ENCODE measurements at places on chromosomes 11 and 22.
A peak's percentile ranks its signal among the peaks of the same experiment; 100 is the strongest.

DNA sequence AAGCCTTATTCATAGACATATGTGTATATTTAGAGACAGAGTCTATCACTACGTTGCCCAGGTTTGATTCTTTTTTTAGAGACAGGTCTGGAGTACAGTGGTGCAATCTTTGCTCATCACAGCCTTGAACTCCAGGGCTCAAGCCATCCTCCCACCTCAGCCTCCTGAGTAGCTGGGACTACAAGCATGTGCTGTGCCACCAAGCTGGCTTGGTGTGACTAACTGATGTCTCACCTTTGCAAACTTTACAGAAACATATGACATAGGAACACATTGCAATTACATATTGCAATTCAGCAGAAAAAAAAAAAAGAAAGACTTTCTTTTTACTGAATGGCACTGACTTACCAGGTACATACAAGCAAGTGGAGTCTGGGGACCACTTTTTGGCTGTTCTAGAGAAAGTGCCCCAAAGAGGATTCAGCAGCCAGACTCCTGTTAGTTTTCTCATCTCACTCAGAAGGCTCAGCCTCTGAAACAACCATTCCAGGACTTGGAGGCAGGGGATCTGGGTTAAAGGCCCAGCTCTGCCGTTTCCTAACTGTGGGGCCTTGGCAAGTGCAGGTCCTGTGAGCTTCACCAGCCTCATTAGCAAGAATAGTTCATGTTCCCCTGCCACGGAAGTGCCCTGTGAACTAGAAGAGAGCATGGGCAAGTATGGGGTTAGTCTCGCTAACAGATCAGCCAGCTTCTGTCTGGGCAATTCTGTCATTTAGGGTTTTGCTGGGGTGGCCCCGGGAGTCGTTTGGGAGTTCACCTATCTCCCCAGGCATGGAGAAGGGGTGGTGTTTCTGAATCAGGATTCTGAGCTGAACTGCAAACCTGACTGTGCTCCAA is 11.3 kb upstream of the NFAM1 start:
- no peak for DNase-seq

GRCh38 chr11:57867966-57868365 is 106.4 kb downstream of the CTNND1 start:
- no peak for DNase-seq

- peak; percentile 79 for DNase-seq
Observed at GRCh38 chr22:37051391-37052385, at the start of gene KCTD17. Gene KCTD17 (plus strand): TSS chr22:37051742. CDS start chr22:37051761, 19 bp downstream.

DNA sequence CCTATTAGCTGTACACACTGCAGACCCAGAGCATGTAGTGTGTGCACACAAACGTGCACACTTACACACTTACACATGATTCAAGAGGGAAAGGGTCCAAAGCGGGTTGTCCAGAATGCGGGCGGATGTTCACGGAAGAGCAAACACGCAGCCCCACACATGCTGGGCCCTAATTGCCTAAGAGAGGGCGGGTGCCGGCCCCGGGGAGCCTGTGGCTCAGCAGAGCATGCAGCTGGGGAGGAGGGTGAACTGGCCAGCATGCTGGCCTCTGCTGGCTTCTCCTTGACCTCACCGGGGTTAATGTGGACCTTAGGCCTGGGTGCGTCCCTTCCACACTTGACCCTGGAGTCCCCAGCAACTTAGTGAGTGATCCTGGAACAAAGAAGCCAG is 816.3 kb downstream of the BRD1 start:
- DNase-seq = no peak

- DNase-seq = no peak
Observed at GRCh38 chr11:20003351-20003750, 156.9 kb downstream of the DBX1 start.

DNA sequence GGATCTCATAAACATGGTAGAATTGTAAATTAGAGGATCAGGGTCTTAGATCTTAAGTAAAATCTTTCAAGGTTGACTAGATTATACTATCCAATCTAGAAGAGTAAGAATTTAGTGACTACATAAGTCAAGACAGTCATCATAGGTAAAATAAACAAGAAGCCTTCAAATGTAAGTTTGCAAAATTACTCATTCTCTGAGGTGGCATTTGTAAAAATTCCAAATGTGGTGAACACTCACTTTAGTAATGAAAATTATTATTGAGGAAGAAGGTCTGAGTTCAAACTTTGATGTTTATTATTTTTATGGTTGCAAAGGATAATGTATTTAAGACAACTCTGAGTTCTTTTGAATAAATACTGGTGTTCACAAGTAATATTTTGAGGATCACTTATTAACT is 4.6 kb downstream of the HYLS1 start:
- no peak for DNase-seq

- no peak for DNase-seq
Observed at GRCh38 chr11:102007567-102008437, 39.4 kb upstream of the CFAP300 start.

DNA sequence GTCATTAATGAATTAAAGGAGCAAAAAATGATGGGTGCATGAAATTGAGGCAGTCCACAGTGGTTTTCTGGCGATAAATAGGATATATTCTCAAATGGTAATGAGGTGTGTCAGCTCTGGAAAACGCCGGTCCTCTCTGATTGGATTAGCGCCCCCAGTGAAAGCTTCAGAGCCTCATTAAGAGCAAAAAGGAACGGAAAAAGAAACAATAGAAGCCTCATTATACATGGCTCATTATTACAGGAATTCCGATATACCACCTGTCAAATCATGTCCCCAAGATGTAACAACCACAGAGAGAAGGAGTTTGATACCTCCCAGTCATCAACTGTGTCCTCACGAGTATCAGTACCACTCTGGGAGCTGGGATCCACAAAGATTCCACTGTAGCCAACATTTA is 175.7 kb upstream of the PITPNB start:
- DNase-seq = no peak

GRCh38 chr11:11843642-11844041 is 1.9 kb downstream of the USP47 start:
- no peak for DNase-seq

DNA sequence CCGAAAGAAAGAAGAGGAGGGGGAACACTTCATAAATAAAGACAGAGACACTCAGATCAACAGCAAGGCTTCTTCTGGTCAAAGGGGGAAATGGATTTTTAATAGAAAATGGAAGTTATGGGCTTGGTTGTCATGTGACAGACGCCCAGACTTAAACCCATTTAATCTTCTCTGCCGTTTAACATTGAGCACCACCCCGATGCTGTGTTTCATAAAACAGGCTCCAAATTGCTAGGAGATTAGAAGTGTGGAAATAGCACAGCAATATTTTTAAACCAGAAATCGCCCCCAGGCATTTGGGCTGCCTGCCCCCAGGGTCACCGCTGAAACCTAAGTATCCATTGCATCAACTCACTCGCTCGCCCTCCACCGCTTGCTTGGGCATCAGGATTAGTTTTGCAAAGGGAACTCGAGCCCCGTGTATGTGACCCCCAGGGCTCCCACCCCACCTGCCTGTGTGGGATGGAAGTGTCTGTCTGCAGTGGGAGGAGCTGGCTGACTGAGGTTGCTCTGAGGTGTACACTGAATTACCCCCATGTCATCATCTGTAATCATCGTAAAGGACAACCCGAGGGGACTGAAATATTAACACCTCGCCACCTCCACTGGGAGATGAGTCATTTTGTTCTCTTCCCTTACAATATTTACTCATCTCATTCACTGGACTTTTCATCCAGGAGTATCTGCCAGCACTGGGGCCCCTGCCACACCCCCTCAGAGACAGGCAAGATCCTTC is 10.7 kb downstream of the DSCAML1 start:
- DNase-seq = no peak

GRCh38 chr11:113240389-113240788 is 74.0 kb upstream of the TTC12 start:
- DNase-seq = no peak

GRCh38 chr22:26164174-26164573 is 5.1 kb upstream of the SEZ6L start:
- no peak for DNase-seq

DNA sequence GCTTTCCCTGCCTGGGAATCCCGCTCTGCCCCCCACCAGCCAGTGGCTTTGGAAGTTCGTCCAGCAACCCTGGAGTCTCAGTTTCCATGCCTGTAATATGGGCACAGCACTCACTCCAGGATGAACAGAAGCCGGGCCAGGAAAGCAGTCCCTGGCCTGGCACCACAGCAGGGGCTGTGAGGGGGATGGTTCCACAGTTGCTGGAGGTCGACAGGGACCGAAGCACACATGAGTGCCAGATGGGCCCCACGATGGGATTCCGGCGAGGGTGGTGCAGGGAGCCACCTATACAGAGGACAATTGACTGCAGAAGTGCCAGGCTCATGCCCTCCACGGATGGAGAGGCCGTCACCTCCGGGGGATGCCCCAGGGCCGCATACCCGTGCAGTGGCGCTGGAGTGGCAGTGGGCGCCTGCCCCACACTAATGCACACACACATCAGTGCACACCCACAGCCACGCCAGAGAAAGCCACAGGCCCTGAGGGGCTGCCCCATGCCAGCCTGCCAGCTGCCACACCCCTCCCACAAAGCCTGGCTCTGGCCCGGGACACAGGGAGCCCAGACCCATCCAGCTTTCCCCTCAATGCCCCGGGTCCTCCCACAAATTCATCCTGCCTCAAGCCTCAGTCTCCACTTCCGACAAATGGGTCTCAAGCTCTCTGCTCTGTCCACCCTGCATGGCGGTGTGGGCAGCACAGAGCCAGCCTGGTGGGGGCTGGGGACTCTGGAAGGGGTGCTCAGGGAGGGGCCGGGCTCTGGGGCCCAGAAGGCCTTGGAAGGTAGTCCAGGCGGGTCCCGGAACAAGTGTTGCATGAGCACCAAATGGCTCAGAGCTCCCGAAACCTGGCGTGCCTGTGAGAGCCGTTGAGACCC is 9.7 kb downstream of the ASCL2 start:
- no peak for DNase-seq

GRCh38 chr11:44798607-44798972 is 71.8 kb downstream of the TSPAN18 start:
- DNase-seq = no peak

DNA sequence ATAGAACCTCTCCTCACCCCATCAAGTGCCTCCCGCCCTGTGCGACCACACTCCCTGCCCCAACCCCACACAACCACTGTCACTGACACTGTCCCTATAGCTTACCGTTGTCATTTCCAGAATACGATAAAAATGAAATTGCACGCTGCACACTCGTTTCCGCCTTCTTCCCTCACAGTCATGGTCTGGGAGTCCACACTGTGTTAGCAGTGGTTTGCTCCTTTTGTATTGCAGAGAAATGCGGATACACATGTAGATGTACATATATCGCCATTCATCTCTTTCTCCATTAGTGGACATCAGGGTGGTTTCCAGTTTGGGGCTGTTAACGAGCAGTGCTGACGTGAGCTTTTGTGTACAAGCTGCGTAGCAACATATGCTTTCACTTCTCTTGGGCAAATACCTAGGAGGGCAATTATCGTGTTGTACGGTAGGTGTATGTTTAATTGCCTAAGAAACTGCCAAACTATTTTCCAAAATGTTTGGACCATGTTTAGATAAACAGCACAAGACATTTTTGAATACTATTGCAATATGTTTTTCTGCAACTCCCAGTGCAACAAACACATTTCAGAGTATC is 59.2 kb upstream of the CD5 start:
- peak; percentile 79 for DNase-seq

DNA sequence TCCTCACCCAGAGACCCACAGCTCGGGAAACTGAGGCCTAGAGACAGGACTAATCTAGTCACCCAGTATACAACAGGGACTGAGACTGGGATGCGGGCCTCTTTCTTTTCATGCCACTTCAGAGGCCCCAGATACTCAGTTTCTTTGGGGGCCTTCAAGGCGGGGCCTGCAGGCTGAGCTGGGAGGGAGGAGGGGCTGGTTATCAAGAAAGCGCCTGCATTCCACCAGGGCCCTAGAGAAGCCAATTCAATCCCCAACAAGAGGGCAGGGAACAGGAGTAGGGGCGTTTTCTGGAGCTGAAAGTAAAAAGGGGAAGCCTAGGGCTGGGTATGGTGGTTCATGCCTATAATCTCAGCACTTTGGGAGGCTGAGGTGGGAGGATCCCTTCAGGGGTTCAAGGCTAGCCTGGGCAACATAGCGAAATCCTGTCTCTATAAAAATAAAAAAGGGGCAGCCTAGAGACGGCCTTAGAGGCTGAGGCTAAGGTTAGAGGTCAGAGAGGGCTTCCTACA is 1.6 kb downstream of the ATG2A start:
- DNase-seq = no peak

- DNase-seq = peak; percentile 92
Observed at GRCh38 chr22:41940832-41941765, 5.9 kb downstream of the CENPM start.

DNA sequence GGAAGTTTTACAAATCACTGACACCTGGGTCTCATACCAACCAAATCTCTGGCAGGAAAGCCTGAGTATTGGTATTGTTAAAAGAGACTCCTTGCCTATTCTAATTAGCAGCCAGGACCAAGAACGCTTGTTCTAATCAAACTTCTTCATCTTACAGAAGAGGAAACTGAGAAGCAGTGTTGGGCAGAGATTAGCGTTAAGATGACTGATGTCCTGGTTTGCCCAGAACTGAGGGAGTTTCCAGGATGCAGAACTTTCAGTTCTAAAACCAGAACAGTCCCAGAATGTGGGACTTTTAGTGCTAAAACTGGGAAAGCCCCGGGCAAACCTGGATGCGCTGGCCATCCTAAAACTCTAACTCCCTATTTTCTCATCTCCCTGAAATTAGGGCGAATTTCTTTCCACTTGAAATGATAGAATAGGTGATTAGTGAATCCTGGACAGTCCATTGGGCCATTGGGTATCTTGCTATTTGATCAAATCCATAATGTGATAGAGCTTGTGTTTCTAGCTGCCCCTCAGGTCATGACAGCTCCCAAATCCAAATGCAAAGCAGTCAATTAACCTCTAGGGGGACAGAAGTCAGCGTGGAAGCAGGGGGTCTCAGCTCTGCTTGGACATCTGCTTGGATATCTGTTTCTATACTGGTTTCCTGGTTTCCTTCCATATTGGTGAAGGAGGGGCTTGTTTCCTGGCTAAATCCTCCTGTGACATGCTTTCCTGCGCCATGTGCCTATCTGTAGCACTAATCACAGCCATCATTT is 16.0 kb upstream of the TMPRSS13 start:
- peak; percentile 45 for DNase-seq

GRCh38 chr22:26942637-26942957 is 285.2 kb downstream of the MIAT start:
- DNase-seq = no peak

DNA sequence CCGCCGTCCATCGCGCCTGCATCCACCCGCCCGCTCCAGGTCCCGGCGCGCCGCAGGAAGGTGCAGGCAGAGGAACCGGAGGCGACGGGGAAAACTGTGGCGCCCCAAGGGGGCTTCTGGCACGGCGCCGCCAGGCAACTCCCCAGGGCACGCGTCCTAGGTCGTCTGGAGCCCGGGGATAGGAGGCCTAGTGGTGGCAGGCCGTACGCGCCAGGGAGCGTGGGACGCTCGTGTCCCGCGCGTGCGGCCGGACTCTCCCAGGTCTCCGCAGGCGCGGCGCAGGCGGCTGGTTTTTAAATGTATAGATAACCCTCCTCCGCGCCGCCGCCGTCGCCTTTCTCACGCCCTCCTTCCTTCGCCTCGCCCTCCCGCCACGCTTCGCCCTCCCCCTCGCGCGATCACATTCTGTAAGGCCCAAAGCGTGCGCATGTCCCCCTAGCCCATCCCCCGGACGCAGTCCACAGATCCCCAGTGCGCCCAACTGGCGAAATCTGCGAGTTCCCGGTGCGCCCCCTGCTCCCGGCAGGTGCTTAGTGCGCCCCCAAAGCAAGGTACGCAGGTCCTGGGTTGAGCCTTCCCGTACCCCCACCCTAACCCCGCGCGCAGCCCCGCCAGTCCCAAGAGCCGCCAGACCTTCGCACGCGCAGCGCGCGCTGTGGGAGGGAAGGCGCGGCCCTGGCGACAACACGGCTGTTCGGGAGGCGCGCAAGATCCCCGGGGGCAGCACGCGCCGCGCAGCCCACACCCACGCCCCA is at the start of gene ASCL2:
TSS of gene ASCL2 (minus strand) at position 267 of the 755 bp plus-strand sequence. CDS start at position 11, 256 bp downstream.
- no peak for DNase-seq

GRCh38 chr11:7253800-7254199 is 2.1 kb downstream of the SYT9 start:
- DNase-seq = no peak

Measured in CD4-positive, alpha-beta T cell (primary cell).